ENCODE measurements at places on chromosomes 7 and 10. TPM values are rescaled to one million over a fixed set of nuclear protein-coding genes. Genes with fewer than 3 reads are reported as not detected.

DNA sequence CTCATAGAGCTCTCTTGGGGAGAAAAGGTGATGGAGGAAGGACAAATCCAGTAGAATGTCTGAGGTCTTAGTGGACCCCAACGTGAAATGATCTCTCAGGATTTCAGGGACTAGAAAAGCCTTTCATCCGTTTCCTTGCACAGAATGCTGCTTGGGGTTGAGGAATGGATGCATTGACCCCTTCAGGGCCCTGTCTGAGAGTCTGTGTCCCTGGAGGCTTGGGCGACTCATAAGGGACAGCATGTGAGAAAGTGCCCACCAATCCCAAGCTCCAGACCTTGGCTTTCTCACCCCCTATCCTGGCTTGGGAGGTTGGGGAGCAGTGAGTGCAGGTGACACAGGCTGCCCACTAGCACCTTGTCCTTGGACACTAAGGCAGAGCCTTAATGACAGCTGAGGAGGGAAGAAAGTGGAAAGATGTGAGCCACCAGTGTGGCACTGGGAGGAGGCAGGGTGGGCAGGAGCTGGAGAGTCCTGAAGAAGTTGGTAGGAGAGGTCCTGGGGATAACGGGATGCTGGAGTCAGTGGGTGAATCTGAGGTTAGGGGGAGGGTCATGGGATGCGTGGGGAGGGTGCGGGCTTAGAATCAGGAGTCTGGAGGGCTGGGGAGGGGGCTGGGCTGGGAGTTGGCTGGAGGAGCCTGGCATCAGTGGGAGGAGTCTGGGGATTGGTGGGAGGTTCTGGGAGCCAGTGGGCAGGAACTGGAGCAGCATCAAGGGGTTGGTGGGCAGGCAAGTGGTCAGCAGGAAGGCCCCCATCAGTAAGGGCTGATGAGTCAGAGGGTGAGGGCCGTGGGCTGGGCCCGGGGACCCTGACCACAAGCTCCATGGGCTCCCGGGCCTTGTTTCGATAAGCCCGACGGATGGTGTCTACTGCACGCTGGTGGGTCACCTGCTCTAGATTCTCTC is 8.6 kb downstream of the LZTS2 start:
- no peaks in the 10 kb centered on the region for H3K27me3 ChIP-seq
- no peak overlapping the region for H3K4me3 ChIP-seq
- peaks cover 13% of the 10 kb centered on the region for H3K4me1 ChIP-seq
- DNase-seq = no peak
- H3K36me3 ChIP-seq = peaks cover 6% of the 10 kb centered on the region

- no peaks in the 10 kb centered on the region for H3K27me3 ChIP-seq
- no peak overlapping the region for H3K4me3 ChIP-seq
- DNase-seq = no peak
- H3K27ac ChIP-seq = no peak overlapping the region
Observed at GRCh38 chr7:94873239-94873638, 34.2 kb upstream of the PPP1R9A start.

DNA sequence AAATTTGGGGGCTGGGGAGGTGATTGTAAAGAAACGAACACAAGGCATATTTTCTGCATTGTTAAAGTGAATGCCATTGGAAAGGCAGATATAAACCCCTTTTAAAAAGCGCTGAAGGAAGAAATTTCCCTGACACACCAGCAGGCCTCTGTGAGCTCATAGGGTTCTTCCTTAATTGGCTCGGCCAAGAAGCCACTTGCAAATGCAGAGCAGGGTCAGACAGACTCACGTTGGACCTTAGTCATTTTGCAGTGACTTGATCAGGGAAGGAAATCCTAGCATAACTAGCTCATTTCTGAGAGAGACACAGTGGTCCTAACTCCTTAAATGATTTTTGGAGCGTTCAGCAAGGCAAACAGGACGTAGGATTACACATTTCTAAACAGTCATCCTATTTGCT is 1461.4 kb downstream of the GATA3 start:
- H3K4me1 ChIP-seq = no peaks in the 10 kb centered on the region
- no peak for DNase-seq
- H3K36me3 ChIP-seq = no peaks in the 10 kb centered on the region
- H3K4me3 ChIP-seq = no peak overlapping the region

DNA sequence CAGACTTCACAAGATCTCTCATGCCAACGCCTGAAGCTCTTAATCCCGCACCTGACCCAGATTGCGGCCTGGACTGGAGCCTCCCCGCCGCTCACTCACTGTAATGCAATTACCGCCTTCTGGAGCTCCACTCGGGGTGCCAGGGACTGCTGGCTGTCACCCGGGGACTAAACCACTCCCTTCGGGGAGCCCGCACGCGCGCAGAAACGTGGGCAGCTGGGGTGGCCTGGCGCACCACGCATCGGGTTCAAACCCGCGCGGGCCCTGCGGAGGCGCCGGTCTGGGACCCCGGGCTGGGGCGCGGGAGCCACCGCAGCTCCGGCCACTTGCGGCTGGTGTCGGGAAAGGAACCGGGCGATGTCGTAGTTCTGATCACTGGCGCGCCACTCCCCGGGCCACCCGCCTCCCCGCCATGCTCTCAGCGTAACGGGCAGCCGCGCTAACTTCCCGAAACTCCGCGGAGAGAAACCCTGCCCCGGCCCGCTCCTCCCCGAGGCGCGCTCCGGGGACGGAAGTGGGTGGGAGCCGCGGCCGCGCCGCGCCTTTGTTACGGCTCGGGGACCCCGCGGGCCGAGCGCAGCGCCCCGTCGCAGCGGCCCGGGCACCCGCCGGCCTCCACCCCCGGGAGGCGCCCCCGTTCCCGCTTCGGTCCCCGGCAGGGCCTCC is 100.3 kb upstream of the SVIL start:
- H3K4me3 ChIP-seq = peak overlapping the region; percentile 87
- H3K27ac ChIP-seq = peak overlapping the region; percentile 66
- peaks cover 53% of the 10 kb centered on the region for H3K4me1 ChIP-seq
- peak; percentile 37 for DNase-seq
- H3K27me3 ChIP-seq = no peaks in the 10 kb centered on the region
- peaks cover 5% of the 10 kb centered on the region for H3K36me3 ChIP-seq

DNA sequence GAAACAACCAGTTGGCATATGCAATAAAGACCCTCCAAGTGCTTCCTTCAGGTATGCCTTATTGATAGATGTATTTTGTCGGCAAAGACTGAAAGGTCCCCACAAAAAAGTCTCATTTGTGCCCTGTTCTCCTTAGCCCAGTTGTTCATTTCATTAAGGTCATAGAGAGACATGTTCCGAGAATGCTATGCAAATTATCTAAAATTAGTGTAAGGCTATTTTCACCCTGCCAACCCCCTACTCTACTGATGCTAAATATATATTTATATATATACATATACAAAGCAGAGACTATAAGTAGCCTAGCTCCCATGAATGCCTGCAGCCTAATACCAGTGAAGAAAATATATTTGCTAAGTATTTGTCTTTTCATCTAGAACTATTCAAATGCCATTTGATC is 96.7 kb upstream of the ADO start:
- no peak overlapping the region for H3K4me3 ChIP-seq
- H3K36me3 ChIP-seq = no peaks in the 10 kb centered on the region
- H3K4me1 ChIP-seq = no peaks in the 10 kb centered on the region

The ZNF117 gene
- total RNA-seq = 42.3 TPM

The ASL gene
- 11.3 TPM for total RNA-seq

The FAM221A gene
- 16.9 TPM for total RNA-seq

The FBXO24 gene
- total RNA-seq = 0.64 TPM

The CCDC136 gene
- total RNA-seq = 34.6 TPM

The DPYSL4 gene
- 14.4 TPM for total RNA-seq

The NEBL gene
- 13.7 TPM for total RNA-seq
